ENCODE measurements at places on chromosomes 6 and 20.

DNA sequence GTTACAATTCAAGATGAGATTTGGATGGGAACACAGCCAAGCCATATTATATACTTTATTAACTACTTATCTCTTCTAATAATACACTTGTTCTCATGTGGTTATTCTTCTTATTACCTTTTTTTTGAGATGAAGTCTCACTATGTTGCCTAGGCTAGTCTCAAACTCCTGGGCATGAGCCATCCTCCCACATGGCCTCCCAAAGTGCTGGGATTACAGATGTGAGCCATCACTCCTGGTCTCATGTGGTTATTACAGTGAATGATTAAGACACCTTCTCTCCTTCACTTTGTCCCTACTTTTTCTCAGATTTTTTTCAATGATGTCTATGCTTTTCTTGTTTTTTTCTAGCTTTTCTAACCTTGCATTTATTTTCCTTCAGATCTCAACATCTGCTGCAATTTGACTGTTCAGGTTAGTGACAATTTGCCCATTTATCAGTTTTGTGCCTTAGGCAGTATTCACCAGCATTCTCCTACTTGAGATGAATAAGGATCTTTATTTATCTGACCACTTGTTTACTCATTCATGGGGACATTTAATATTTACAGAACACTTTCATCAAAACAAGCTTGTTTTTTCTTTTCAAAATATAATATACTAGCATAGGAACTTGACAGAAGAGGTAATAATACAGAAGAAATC, 105.7 kb downstream of the SLC16A10 start:
- no peak for DNase-seq

GRCh38 chr20:60365064-60365666, 406.9 kb downstream of the CDH26 start:
- DNase-seq: no peak

GRCh38 chr6:83429857-83430610, 817 bp downstream of the ME1 start:
- DNase-seq: no peak

GRCh38 chr6:94955156-94955555, 622.2 kb upstream of the MANEA start:
- no peak for DNase-seq

DNA sequence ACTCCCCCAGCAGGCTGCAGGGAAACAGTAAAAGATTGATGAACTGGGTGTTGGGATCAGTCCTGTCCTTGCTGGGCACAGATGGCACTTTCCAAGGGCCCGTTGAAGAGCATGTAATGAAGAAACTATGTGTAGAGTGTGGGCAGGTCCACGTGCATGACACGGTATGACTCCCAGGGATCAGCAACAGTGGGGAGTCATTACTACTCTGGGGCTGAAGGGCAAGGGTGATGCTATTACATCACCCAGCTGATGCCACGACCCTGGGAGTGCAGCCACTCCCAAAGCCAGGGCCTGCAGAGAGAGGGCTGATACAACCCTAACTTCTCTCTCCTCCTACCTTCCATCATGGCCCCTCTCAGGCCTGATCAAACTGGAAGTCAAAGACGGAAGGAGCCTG, 20.1 kb downstream of the KCNK17 start:
- no peak for DNase-seq

GRCh38 chr6:152271776-152272464, 365.2 kb downstream of the SYNE1 start:
- DNase-seq: no peak

GRCh38 chr20:23226612-23227265, 123.9 kb upstream of the NXT1 start:
- DNase-seq: no peak
